ENCODE measurements at places on chromosomes 13 and 19.

GRCh38 chr13:19845758-19846157 is 17.7 kb downstream of the ZMYM5 start:
- DNase-seq, result peak; percentile 95

DNA sequence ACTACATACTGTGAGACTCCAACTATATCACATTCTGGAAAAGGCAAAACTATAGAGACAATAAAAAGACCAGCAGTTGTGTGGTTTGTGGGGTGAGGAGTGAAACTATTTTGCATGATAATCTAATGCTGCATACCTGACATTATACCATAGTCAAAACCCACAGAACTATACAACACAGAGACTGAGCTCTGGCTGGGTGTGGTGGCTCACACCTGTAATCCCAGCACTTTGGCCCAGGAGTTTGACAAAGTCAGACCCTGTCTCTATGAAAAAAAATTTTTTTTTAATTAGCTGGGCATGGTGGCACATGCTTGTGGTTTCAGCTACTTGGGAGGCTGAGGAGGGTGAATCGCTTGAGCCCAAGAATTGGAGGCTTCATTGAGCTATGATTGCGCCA is 11.9 kb downstream of the ZNF541 start:
- DNase-seq, result no peak

- DNase-seq, result no peak
These were observed 79.6 kb downstream of the GGACT start for GRCh38 chr13:100508996-100509395.

DNA sequence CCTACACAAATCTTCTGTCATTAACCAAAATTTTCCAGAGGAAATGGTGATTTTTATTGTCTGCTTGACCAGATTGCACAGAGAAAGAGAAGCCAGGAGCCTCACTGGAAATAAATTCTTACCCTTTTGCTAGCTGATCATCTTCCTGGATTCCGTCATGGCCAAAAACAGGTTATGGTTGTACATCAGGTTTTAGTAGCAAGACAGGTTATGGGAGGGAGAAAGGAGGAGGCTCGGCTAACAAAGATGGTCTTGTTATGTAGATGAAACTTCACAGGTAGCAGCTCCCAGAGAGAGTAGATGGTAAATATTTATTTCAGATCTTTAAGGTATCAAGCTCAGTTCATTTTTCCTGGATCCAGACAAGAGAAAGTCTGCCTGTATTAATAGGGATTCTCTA is 19.7 kb upstream of the CEACAM3 start:
- no peak for DNase-seq

- DNase-seq, result no peak
These were observed 35.0 kb downstream of the ZSWIM4 start for GRCh38 chr19:13830114-13830740.

- DNase-seq, result peak; percentile 63
These were observed 100.9 kb downstream of the NDFIP2 start for GRCh38 chr13:79581870-79582315.

DNA sequence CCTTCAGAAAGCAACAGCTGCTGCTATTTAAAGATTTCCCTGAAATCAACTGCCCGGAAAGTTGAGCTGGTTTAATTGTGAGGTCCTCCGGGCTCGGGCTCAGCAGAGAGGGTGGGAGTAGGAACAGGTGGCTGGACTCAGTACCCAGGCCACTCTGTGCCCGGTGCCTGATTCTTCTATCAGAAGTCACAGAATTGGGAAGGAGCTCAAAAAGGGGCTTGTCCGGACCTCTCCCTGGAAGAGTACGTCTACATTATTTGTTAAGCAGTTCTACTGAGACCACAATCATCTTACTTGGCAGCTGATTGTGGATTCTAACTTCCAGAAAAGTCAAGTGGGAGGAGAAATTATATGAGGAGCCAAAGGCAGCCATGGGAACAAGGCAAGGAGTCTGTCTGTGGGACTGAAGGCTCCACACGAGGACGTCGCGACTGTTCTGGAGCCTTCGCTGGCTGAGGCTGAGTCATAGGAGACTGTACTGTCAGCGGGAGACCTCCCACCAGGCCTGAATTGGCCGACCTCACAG is 91.7 kb upstream of the ANKRD10 start:
- DNase-seq, result peak; percentile 79

GRCh38 chr19:2729943-2730818 is 9.0 kb upstream of the DIRAS1 start:
- DNase-seq, result no peak

DNA sequence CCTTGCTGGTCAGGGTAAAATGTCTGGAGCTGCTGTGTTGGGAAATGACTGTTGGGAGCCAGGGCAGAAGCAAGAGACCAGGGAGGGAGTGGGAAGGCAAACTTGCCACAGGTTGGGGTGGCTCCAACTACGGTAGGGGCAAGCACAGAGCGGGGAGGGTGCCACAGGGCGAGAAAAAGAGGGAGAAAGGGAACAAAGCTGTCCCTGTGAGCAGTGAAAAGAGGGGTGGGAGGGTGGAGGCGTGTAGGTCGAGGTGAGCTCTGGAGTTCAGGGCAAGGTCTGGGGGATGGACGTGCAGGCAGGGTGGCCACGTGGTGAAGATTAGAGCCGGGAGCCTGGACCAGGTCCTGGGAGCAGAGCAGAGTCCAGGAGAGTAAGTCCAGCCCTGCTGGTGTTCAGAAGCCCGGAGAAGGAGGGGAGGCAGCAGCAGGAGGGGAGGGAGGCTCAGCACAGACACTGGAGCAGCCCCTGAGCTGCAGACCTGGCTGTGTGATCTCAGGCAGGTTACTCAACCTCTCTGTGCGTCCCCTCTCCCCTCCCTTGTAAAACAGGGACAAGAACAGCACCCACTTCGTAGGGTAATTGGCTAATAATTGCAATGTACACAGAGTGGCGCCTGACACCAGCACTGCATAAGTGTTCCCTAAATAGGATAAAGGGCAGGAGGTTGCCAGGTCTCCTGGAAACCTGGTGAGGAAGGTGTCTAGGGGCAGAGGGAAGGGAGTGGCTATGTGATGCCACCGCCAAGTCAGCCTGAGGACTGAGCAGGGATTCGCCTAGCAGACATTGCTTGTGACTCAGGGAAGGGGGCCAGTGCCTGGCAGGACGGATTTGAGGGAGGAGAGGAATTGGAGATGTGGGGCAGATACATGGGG is 3.2 kb upstream of the POLR2E start:
- DNase-seq, result no peak

- peak; percentile 78 for DNase-seq
These were observed 46.1 kb upstream of the GPC6 start for GRCh38 chr13:93180356-93180969.

DNA sequence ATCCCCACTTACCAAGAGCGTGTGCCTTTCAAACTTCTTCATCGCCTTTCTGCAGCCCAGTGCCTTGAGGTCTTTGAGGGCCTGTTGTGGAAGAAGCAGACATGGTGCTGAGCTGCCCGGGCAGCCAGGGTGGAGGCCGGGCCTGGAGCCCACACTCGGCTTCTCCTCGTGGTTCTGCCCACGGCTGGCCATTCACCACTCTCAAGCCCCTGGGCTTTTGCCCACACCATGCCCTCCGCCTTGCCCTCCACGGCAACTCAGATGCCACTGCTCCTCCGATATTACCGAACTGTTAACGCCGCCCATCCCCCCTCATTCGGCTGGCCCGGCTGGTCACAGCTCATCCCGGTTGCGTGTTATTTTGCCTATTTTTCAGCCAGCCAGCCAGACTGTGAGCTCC is 5.3 kb downstream of the IL4I1 start:
- no peak for DNase-seq
